ENCODE measurements at places on chromosomes 1 and 21. TPM values are rescaled to one million over a fixed set of nuclear protein-coding genes. Genes with fewer than 3 reads are reported as not detected.

Gene RBM11
- not detected for total RNA-seq

- DNase-seq, result no peak
Observed at GRCh38 chr1:157103268-157103667, 3.7 kb upstream of the ETV3L start.

Gene TACSTD2
- total RNA-seq, result not detected

- no peak for DNase-seq
Observed at GRCh38 chr1:113041569-113042284, 31.3 kb upstream of the LRIG2 start.

DNA sequence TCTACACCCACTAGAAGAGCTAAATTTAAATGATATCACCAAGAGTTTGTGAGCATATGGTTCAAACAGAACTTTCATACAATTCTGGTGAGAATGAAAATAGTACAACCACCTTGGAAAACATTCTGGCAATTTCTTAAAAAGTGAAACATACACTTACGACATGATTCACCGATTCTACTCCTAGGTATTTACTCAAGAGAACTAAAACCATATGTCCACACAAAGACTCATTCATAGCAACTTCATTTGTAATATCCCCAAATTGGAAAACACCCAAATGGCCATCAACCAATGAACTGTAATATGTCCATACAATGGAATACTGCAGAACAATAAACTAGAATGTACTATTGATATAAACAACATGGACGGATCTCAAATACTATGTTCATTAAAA lies 51.2 kb upstream of the ADAM30 start:
- DNase-seq, result no peak

Gene CCDC27
- total RNA-seq, result not detected

Gene S100A1
- total RNA-seq, result 1.1 TPM

- DNase-seq, result peak; percentile 86
Observed at GRCh38 chr1:241518476-241519307, 863 bp downstream of the FH start.

DNA sequence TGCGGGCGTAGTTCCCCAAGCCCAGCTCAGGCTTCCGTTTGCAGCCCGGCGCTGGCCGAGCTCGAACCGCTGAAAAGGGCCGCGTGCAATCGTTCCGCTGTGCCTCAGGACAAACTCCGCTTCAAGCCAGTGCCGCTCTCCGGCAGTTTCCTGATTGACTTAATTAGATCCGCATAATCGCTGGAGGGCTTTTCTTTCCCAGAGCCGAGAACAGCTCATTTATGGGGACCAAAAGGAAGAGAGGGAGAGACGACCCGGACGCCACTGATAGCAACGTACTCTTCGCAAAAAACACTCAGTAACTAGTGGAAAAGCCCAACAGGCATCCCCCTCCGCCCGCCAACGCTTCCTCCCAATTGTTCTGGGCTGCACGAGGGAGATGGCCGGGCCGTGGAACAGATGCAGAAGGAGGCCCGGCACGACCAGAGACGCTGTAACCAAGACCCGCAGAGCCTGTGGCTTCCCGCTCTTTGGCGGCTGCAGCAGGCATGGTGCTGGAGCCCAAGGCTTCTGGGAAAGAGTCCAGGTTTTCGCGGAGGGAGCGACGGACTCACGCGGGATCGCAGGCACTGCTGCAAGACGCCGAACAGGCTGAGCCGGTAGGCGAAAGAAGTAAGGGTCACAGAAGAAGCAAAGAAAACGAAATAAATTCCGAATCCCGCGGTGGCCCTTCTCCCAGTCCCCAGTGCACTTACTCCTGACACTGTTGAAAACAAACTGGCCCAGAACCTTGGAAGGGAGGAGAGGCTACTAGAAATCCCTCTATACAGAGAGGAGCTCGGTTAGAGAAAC lies 3.6 kb upstream of the FOXD2 start:
- DNase-seq, result no peak

Gene HES3
- total RNA-seq, result not detected

Gene RGSL1
- not detected for total RNA-seq

Gene GBP4
- not detected for total RNA-seq
